H54 (cell line): ENCODE measurements at places on chromosomes 1 and 21.
A peak's percentile ranks its signal among the peaks of the same experiment; 100 is the strongest.

DNA sequence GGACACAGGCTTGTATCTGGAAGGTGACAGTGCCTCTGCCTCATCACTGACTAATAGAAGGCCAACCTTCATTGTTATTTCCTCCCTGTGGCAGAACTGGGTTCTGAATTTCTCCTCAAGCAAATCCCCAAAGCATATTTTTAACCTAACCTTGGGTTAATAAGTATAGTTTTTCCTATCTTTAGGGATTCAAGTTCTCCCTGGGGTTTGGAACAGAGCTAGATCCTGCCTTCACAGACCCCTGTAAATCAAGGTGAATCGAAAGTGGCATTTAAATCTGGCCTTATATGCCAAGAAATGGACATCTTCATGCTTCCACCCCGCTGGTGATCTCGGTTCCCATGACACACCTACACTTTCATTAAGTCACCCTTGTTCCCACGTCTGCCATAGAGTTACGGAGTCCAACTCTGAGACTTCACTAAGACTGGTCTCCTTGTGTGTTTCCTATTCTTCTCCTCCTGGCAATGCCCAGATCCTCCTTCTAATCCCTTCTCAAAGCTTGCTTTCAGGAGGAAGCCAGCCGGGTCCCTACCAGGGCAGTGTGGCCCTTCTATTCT, 4.3 kb upstream of the CHI3L2 start:
- DNase-seq, result no peak

DNA sequence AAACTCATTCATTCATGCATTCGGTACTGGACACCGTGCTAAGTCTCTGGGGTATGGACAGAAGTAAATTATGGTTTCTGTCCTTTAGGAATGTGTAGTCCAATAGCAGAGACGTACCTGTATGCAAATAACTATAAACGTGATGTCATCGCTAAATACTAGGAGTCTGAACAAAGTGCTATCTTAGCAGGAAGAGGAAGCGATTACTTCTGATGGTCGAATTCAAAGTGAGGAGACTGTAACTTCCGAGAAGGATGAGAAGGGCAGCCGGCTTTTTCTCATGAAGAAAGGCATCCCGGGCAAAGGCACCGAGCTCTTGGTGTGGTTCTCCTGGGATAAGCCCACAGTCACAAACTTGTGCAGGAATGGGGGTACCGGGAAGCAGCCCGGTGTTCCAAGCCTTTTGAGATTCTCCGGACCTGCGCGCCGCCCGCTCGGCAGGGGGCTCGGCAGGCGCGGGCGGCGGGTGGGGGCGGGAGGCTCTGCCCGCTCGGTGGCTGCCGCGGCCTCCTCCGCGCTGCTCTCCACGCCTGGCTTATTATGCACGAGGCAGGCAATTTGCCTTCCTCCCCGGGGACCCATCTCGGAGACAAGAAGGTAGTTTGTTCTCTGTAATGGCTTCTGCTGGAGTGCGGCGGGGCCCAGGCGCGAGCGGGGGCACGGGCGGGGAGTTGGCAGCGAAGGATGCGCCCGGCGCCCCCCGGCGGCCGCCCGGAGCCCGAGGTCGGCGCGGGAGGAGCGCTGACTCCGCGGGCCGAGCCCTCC, 67.5 kb upstream of the CD1D start:
- DNase-seq, result no peak

- peak; percentile 90 for DNase-seq
Measured at GRCh38 chr1:34865981-34866761, 6.6 kb upstream of the SMIM12 start.

- no peak for DNase-seq
Measured at GRCh38 chr21:43005635-43006034, 31.3 kb downstream of the PKNOX1 start.

- peak; percentile 44 for DNase-seq
Measured at GRCh38 chr21:38171723-38172344, 85.0 kb upstream of the KCNJ15 start.

DNA sequence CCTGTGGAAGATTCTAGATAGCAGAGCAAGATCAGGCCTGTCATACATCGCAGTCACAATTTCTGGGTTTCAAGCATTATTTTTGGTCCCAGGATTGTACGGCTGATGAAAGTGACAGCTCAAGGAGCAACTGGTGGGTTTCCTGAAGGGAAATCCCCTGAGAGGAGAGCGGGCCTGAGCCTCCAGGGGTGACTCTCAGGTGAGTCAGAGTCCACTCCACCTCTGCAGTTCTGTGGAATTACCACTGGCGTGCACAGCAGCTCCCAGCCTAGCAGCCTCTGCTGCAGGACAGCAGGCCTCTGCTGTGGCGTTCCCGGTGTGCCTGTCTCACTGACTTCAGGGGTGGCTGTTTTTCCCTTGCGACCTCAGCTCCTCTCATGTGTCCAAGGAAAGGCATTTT, 24.4 kb downstream of the SLC66A1 start:
- peak; percentile 36 for DNase-seq

DNA sequence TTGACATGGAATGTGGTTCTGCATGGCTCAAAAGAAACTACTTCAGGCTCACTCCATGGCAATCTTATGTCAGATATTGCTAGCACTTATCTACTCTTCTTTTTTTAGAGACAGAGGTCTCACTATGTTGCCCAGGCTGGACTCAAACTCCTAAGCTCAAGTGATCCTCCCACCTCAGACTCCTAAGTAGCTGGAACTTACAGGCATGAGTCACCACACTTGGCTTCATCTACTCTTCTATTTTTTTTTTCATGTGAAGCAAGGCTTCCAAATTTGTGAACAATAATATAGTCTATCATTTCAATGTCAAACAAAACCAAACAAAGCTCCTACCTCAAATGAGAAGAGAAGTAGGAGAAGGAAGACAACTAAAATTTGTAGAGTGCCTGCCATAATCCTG, 7.5 kb upstream of the PSEN2 start:
- DNase-seq, result no peak

DNA sequence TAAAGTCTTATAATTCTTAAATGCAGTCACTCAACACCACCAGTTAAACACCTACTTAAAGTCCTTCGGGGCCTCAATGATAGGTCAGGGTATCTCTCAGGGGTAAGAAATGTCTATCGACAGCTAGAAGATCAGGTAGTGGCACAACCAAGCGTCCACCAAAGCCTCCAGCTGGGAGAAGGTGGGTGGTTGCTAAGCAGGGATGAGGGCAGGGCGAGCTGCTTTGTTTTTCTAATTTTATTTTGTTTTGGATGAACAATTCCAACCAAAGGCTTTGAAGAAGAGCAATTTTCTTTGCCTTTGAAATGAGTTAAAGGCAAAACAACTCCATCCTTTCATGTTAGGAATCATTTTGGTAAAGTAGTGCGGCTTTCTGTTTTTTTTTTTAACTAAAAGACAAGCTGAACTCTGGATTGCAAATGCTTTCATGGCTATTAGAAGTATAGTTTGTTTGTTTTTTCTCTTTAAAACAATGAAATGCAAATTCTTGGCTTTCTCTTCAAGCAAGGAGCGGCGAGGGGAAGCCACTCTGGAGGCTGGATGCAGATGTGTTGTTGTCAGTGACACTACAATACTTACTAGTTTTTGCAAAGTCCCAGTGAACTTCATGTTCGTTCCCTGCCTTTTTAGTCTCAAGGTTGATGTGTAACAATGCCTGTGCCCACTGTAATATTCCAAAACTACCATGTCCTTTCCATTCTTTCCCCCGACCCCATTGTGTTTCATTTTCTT, 106.0 kb downstream of the MRPS6 start:
- no peak for DNase-seq

DNA sequence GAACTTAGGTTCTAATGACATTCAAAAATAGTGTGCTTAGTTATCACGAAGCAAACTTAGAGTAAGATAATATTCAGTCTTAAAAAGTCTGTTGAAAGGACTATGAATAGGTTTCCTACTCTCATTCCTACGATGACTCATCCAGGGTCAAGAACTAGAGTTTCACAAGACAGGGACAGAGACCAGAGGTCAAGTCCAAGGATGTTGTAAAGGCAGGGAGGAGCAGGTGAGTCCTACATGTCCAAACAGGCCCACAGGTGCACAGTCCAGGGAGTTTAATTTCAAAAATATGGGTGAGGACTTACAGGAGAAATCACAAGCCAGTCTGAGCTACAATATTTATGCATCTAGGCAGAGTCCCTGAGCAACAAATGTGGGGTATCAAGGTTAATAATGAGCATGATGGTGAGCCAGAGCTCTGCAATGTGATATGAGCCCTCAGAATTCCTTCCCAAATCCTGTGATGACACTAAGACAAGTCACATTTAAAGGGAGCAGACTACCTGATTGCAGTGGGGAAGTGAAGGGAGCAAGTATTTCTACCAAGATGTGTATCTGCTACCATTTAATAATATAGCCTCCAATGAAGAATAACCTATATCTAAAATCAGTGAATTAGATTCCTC, 100.0 kb upstream of the NRIP1 start:
- DNase-seq, result no peak

GRCh38 chr1:30450818-30451233, 272.6 kb downstream of the MATN1 start:
- DNase-seq, result no peak

GRCh38 chr1:37945743-37946702, 830 bp downstream of the INPP5B start:
- DNase-seq, result peak; percentile 80

DNA sequence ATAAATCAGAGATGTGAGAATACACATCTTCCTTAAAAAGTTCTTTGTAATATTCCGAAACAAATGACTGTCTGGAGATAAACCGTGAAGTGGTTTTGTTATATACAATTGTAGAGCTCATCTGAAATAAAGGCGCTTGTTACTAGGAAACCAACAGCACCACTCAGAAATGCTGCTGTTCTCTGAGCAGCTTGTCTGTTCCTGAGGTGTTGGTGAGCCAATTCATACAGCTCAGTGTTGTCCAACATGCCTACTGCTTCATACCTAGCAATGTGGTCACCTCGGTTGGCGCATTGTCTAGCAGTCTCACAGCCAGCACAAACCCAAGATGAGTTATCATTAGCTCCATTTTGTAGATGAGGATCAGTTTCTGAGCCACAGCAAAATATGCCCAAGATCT, 44.4 kb downstream of the GFI1 start:
- DNase-seq, result no peak

GRCh38 chr21:35478161-35479064, 429.3 kb upstream of the RUNX1 start:
- peak; percentile 21 for DNase-seq

DNA sequence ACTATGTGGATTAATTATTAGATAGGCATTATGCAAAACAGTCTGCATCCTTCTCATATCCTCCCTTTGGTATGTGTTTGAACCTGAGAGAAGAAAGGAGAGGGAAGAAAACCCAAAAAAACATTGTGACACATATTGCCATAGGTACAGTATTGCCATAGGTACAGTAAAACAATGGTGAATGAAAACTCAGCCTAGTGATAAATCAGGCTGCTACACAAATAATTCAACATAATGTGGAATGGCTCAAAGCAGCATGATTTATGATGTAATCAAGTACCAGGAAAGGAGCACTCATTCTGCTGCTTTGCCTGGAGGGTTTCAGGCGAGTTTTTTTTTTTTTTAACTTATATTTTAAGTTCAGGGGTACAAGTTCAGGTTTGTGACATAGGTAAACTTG, 213.9 kb upstream of the LYPLAL1 start:
- DNase-seq, result no peak

DNA sequence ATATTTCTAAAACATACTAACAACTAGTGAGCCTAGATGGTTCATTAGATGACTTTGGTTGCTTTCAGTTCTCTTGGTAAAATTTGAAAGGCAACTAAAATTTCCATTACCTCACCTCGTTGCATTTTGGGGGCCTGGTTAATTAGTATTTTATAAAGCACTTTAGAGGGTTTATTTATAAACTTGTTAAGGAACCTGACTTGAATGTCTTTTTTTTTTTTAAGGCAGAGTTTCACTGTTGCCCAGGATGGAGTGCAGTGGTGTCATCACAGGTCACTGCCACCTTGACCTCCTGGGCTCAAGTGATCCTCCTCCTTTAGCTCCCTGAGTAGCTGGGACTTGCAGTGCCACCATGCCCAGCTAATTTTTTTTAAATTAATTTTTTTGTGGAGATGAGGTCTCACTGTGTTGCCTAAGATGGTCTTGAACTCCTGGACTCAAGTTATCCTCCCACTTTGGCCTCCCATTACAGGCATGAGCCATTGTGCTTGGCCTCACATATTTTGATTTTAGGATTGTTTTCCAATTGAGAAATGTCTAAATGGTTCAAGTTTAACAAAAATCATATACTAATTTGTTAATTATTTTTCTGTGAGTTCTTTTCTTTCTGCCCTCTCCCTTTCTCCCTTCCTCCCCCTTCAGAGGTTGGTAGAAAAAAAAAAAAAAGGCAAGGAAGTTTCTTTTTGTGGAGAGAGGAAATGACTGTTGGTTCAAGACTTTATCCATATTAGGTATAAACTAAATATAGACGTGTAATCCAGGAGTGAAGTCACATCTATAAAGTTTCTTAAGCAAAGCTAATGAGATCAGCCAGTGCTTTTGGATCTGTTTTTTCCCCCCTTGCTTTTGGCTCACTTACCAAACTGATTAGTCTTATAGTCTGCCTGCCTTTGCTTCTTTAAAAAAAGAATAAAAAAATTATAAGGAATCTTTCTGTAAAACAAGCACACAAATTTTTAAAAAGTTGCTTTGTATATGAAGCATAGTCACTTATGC, 24.7 kb downstream of the CLIC4 start:
- DNase-seq, result no peak

DNA sequence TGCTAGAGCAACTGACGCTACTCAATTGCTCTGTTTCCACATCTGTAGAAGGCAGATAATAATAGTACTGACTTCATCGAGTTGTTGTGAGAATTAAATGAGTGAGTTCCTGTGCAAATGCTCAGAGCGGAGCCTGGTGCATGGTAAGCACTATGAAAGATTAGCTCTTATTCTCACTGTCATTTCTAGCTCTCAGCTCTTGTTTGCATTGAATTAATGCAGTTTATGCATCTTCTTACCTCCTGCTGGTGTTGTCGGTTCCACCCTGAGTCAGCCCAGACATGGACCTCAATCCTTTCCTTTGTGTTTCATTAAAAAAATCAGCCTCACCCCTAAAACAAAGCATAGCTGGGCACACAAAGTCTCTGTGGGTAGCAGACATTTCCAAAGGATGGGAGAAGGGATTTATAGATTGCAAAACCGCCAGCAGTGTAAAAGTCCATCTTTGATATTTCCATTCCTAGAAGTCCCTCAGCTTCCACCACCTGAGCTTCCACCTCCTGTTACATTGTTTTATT, 254.4 kb upstream of the CSF3R start:
- DNase-seq, result no peak

DNA sequence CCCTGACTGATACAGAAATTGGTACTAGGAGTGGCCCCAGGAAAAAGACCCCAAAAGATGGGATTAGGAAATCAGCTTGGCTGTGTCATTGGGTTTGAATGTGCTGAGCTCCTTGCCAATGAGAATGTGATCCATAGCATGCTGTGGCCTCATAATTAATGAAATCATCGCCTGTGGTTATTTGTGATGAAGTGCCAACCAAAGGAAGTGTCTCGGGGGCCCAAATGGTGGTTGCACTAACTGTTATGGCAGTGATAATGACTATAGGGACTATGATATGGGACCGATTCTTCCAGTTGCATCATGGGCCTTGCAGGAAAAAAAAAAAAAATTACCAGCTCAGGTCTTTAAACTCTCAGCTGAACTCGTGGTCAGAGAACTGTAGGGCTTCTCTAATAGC, 15.4 kb upstream of the ZDHHC18 start:
- no peak for DNase-seq
